NCI-H187 treated with DMSO at 0.1 percent for 48 hours (cell line): ENCODE measurements at places on chromosomes 12 and 14.

- DNase-seq = no peak
These were observed 99.2 kb downstream of the PHETA1 start for GRCh38 chr12:111269718-111270117.

- DNase-seq = no peak
These were observed 832 bp upstream of the SYT1 start for GRCh38 chr12:78863482-78864402.

DNA sequence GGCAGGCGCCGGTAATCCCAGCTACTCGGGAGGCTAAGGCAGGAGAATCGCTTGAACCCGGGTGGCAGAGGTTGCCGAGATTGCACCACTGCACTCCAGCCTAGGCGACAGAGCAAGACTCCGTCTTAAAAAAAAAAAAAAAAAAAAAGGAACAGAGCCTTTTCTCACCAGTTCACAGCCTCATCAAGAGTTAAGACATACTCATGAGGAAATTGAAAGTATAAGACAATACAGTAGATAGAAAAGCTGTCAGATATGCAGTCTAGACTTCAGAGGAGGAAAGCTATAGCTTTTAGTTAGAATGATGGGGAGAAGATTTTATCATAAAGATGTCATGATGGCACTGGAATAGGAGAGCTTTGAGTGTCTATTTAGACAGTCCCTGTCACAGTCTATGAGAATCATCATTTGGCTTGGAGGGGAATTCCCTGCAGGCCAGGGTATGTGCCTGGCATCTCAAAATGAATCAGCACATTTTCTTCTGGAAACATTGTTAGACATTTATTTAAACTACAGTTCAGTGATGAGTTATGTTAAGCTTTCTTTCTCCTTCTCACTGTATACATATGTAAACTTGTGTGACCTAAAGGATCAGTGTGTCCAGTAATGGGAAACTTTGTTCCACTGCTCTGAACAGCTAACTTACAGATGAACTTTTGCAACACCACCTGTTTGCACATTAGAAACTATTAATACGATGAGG lies 2.9 kb upstream of the RAB35 start:
- no peak for DNase-seq

- DNase-seq = no peak
These were observed 37.2 kb downstream of the GABARAPL1 start for GRCh38 chr12:10249690-10250455.

DNA sequence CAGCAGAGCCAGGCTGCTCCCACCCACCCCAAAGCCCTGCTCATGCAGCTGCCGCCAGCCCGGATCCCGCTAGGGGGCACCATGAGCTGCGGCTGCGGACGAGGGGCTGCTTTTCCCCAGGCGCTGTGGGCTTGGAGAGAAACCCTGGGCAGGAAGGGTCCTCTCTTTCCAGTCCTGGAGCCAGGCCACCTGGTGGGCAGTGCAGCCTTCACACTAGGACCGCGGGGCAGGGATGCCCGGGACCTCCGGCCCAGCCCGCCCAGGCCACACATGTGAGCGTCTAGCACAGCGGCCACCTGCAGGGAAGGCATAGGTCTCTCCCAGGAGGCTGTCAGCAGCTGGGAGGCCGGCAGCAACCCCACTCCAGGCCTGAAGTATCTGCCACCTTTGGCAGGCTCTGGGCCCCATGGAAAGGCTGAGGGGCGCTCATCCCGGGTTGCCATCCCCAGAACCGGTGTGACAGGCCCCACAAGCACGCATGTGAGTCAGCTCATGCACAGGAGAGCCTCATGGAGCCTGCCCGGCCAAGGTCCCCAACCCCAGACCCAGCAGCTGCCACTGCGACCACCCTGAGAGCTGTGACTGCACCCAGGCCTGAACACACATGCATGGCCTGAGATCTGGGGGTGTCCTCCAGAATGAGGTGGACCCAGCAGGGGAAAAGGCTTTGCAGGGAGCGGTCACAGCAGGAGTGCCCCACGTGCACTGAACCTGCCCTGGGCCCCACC lies 280.0 kb upstream of the RTL1 start:
- no peak for DNase-seq

DNA sequence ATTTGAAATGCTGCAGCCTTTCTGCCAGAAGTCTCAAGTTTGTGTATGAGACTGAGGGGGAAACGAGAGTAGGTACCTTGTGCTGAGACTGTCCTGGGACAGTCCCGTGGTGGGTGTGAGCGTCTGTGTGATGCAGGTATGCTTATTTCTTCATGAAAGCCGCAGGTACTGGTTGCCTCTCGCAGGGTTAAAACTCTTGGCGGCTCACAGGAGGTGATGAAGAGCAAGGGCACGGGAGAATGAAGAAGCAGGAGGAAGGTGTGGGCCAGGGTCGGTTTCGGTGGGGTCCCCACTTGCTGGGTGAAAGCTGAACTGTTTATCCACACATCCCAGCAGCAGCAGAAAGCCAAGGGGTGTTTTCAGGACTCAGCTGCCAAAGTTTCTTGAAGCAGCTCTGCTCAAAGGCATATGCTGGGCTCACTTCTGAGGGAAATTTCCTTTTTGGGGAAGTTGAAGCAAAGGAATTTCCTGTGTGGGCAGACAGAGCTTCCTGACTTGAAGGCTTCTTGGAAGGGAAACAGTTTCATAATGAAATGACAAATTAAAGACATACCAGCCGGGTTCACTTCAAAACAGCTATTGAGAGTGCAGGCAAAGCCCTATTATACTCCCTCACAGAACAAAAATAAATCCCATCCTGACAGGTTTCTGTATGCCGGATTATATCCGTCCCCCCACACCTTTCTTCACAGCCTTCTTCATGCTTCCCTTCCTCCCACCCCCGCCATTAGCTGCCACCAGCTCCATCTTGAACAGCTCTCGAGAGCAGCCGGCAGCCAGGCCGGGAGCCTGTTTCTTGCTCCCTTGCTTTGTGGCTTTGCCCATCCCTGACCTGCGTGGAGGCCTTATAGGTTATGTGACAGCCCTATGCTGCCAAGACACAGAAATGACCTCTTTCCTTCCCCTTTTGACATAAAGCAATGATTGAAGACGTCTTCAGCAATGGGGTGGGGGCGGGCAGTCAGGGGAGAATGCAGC lies 116.6 kb downstream of the ETV6 start:
- no peak for DNase-seq

DNA sequence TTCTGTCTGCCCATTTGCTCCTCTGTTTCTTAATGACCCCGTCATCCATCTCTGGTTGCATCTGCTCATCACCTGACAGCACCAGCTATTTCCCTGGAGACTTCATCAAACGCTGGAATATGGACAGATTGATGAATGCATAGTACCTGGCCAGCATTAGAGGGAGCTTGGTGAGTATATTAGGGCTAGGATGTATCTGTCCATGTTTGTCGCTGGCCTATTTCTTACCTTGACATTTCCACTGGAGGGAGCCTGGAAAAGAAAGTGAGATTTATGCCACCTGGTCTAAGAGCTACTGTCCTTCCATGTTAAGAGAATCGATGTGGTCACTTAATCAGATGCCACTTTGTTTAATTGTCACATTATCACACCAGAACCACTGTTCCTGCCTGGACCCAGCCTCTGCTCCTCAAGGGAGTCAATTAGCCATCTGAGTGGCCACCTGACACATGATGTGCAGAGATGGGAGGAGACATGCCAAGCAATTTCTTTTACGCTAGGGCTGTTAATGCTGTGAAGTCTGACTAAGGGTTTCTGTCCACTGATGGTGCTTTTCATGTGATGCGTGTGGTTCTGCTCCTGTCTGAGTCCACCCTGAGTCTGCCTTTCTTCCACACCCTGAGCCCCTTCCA lies 75.3 kb upstream of the SFSWAP start:
- no peak for DNase-seq

DNA sequence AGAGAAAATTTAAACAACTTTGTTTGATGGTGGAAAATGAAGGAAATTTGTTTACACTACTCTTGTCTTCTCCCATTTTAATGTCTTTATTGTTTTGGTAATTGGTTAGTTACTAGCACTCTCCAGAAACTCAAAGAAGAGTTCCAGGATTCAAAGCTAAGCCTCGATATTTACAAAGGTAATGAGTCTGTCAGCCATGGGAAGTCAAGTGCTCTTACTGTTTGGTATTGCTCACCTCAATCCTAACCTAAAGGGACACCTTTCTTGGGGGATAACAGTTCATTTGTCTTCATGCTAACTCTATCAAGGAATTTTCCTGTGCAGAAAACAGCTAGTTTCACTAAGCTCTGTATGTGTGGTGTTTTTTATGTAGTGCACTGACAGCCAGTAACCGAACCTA lies 222.9 kb upstream of the LMO3 start:
- DNase-seq = no peak

DNA sequence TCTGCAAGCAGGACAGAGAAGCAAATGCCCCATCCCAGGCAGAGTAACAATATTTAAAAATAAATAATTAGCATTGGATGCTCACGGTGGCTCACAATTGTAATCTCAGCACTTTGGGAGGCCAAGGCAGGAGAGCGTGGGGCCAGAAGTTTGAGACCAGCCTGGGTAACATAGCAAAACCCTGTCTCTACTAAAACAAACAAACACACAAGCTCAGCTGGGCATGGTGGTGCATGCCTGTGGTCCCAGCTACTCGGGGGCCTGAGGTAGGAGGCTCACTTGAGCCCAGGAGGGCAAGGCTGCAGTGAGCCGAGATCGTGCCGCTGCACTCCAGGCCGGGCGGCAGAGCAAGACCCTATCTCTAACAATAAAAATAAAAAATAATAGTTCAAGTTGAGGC lies 74.7 kb upstream of the NCOR2 start:
- DNase-seq = no peak

- DNase-seq = no peak
These were observed 18.0 kb downstream of the RIMBP2 start for GRCh38 chr12:130698106-130698505.

DNA sequence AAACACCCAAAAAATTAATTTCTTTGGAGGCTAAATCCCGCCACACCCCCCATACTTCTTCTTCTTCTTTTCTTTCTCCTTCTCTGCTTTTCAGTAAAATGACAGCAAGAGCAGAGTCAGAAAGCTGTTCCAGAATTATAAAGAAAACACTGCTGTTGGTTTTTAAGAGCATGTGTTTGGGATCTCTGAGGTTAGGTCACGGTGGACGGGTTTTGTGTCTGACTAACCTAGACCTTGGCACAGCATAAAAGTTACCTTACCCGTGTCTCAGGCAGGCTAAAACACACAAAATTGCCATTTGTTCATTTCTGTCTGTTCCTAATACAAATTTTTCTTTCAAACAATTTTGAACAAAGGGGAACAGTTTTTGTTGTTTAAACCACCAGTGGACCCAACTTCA lies 540.8 kb downstream of the NRXN3 start:
- DNase-seq = no peak

DNA sequence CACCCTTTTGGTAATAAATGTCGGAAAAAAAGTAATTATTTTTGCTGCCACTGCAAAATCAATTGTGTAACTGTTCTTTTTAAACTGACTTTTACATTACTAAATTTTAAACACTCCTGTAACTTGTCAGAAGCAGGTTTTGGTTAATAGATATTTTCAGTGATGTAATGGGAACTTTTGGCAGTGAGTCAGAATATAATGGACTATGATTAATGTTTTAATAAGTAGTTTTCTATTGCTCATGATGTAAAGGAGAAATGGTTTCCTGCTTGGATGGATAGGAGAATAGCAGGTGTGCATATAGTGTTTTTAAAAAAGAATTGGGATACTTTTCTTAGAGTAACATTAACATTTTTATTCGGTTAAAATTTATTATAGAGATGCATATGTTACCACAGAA lies 58.8 kb downstream of the TRMT5 start:
- DNase-seq = no peak

DNA sequence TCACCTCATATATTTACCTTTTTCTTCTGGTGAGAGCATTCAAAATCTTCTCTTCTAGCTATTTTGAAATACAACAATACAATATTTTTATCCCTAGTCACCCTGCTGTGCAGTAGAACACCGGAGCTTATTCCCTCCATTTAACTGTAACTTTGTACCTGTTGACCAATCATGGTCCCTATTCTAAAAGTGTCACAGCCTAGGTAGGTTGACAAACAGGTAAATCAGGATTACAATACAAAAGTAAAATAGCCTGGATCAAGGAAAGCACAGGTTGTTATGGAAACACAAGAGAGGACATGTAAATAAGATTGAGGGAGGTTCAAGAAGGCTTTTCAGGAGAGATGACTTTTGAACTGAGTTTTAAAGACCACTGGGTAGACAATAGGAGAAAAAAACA lies 670.9 kb downstream of the DIO2 start:
- no peak for DNase-seq

- DNase-seq = no peak
These were observed 2.0 kb upstream of the MDM1 start for GRCh38 chr12:68334132-68334531.

DNA sequence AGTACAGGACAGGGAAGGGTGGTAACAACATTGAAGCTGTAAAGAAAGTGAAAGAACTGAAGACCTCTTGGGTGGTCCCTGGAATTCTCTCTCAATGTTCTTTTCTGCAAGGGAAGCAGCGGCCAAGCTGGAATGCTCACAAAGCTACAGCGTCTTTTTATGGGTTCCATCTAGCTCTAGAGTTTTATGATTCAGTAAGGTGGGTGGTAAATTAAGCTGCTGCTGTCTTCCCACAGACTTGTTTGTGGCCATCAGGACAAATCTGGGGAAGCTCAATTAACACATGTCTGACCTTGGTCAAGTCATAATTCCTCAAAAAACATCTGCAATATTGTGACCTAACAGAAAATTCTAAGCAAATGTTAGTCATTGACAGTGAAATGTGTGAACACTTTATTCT lies 139.1 kb downstream of the MED13L start:
- no peak for DNase-seq

GRCh38 chr12:104959335-104959841 lies 1.3 kb upstream of the SLC41A2 start:
- DNase-seq = no peak

DNA sequence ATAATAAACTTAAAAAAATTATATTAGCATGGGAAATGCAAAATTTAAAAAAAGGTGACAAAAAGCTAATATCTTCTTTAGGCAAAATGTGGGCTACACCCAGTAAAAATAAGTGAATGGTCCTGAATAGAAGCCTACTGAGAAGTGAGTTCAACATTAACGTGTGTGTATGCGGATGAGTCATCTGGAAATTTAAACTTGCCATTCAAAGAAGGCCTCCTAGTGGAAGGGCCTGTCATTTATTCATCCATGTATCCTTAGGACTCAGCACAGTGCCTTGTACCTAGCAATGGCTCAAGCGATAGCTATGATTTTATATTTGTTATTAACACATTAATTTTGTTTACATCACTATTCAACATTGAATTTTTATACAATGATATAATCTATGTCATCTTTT lies 226.2 kb downstream of the NUBPL start:
- DNase-seq = no peak

GRCh38 chr12:18898470-18898869 lies 160.6 kb downstream of the CAPZA3 start:
- no peak for DNase-seq

DNA sequence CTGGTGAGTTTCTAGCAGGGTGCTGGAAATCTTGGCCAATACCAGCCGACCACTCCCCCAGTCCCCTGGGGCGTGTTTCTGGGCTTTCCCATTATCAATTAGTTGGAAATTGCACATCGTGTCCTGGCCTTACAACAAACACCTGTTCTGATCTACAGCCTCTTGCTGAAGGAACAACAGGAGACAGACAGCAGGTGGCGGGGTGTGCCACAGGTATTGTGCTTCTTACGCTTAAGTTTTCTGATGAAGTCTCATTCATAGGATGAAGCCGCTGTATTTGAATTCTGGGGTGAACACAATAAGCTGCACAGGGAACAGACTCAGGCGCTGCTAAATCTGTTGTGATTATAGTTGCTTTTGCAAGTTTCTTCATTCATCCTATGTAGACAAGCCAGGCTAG lies 703 bp downstream of the HIGD1C start:
- no peak for DNase-seq

GRCh38 chr12:27924350-27925135 lies 48.0 kb downstream of the PTHLH start:
- no peak for DNase-seq
